Stomach (tissue), 19 donors: ENCODE measurements at places on chromosomes 13 and 19. TPM values are rescaled to one million over a fixed set of nuclear protein-coding genes. Genes with fewer than 3 reads are reported as not detected.

- no peak for DNase-seq
Measured at GRCh38 chr13:86810361-86810760, 860.8 kb upstream of the SLITRK5 start.

DNA sequence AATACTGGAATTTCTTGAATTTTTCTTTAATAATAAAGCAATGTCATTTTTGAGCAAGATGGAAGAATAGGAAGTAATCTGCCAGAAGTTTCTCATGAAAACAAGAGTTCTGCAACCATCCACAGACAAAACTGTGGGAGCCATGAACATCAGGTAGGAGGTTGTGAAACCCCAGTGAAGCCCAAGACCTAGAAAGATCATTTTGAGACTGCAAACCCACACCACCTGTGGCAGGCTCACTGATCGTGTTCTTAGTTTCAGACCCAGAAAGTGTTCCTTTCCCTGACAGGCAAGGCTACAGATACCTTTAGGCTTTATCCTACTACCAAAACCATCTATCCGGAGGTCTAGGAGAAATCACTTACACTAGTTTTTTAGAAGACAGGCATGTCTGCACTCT, 2189.8 kb upstream of the PCDH20 start:
- DNase-seq, result no peak

GRCh38 chr13:97231829-97232196, 9.7 kb downstream of the MBNL2 start:
- DNase-seq, result no peak

- DNase-seq, result no peak
Measured at GRCh38 chr13:95145587-95145986, 155.7 kb downstream of the ABCC4 start.

- DNase-seq, result no peak
Measured at GRCh38 chr19:57829316-57829715, 783 bp upstream of the ZNF587B start.

- no peak for DNase-seq
Measured at GRCh38 chr19:45498411-45499195, at the start of gene PPM1N. PPM1N (plus strand) TSS chr19:45498443; CDS start chr19:45498473, 30 bp downstream.

DNA sequence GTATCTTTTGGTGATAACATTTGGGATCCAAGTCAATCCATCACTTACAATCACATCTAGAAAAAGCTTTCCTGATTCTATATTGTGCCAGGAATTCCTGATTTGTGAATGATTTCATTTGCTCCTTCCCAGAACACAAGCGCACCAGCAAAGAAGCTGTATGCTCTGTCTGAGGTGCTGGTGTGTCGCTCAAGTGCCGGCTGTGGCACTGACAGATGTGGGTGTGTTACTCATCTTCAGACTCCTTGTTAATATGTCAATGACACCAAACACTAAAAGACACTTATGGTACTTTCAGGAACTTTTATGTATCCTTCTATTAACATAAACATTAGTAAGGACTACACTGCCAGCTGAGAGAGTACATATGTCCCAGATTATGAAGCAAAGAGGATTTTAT, 429.1 kb downstream of the ITGBL1 start:
- no peak for DNase-seq

GRCh38 chr13:111973605-111974340, 93.2 kb upstream of the SOX1 start:
- DNase-seq, result peak; percentile 49

Gene ZGLP1
- total RNA-seq, result 2.2 TPM

Gene GRIN2D
- not detected for total RNA-seq
